Lower leg skin (tissue), 4 donors: ENCODE measurements at places on chromosomes 6 and 20.

- DNase-seq, result no peak
These were observed 19.3 kb upstream of the HBS1L start for GRCh38 chr6:135073756-135074393.

GRCh38 chr6:23414051-23414445 is 712.0 kb upstream of the NRSN1 start:
- DNase-seq, result no peak

DNA sequence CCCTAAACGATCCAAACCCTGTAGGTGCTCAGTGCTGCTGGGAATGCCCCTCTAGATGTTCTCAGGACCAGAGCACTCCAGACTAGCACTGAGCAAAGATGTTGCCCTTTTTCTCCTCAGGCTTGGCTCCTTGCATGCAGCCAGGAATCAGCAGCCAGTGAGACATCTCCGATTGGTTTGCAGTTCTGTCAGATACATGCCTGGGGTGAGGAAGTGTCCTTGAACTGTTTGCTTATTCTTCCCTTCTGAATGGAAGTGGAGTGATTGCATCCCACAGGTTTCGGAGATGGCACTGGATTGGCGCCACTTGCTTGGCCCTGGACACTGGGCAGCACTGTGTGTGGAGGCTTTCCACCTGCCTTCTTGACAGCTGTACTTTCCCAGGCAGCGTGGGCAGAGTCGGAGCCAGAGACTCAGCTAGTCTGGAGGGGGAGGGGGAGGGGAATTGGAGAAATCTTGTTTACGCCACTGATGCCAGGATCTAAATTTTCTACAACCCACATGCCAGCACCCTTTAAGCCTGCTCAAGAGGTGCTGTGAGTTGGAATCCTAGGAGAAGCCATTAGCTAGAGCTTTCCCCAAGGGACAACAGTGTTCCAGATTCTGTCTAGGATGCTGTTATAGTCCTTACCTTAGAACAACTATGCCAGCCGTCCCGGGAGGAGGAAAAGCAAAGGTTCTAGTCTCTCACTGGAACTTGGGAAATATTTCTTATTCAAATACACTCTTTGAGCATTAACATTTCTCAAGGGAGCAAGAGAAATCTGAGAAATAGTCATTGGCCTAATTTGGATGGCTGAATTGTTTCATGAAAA is 49.2 kb upstream of the SASH1 start:
- no peak for DNase-seq

- no peak for DNase-seq
These were observed 52.7 kb upstream of the PTGIS start for GRCh38 chr20:49620364-49621240.

DNA sequence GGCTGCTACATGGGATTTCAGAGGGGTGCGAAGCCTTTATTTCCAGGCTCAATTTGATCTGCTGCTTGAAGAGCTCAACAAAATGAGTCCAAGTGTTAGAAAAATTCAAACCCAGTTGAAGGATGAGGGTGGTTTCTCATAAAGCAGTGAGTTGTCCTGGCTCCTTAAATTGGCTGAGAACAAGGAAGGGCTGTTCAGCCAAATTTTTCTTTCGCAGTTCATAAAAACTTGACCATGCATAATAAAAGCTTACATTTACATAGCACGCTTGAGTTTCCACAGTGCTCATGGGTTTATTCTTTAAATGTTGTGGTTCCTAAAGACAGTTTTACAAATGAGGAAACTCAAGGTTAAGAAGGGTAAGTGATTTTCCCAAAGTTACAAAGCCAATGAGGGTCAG is 174.4 kb upstream of the FOXA2 start:
- no peak for DNase-seq

DNA sequence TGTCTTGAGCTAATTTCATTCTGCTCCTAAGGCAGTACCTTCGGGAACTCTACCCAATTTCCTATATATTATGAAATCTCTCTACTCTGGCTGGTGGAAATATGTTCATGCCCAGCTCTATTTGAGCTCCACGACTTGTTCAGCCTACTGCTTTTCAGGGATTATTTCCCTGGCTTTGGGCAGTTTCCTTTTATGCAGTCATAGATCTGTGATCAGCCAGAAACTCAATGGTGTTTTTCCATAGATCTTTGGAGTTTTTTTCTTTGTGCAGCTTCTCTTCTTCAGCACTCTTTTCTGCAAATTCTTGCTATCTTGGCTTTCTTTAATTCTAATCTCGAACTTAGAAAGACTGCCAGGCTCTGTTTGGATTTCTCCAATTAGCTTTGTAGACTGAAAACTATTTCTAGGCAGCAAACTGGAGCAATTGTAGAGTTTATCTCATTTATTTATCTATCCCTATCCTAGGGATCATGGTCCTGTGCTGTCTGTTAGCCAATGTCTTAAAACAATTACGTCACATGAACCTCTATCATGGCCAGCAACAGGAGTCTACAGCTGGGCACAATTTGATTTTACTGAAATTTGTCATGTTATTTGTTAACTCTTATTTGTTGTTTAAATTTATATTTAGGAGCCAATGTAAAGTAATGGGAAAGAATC is 328.4 kb downstream of the BCKDHB start:
- DNase-seq, result no peak

- no peak for DNase-seq
These were observed 227.8 kb upstream of the MOCS1 start for GRCh38 chr6:40162074-40162473.

DNA sequence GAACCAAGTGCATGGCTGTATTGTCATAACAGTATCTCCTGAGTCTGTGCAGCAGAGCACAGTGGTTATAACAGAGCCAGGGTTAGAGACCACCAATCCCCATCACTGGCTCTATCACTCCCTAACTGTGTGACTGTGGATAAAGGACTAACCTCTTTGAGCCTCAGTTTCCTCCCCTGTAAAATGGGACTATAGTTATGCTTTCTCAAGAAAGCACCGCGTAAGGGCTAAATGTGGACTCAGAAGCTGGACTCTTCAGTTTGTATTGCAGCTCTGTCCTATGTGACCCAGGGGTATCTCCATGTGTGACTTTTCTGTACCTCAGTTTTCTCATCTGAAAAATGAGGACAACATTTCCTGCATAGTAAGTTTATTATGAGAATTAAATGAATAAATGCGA is 59.9 kb downstream of the TRAM2 start:
- no peak for DNase-seq

- DNase-seq, result no peak
These were observed 7.4 kb upstream of the INSM1 start for GRCh38 chr20:20360464-20360863.

- DNase-seq, result peak; percentile 63
These were observed 37.1 kb upstream of the TFAP2A start for GRCh38 chr6:10451828-10452509.

DNA sequence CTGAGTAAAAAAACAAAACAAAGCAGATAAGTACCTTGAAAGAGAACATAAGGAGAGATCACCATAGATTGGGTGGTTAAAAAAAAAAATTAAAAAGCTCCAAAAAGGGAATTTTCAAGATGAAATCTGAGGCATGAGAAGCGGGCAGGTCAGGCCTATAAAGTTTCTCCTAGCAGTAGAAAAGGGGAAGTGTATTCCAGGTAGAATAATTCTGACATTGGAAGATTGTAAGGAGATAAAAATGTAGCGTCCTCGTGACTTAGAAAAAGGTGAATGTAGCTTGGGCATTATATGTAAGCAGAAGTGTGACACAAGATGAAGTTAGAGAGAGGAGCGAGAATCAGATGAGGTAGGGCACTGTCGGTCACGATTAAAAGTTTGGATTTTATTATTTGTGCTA is 9.1 kb upstream of the ADGRB3 start:
- DNase-seq, result no peak

DNA sequence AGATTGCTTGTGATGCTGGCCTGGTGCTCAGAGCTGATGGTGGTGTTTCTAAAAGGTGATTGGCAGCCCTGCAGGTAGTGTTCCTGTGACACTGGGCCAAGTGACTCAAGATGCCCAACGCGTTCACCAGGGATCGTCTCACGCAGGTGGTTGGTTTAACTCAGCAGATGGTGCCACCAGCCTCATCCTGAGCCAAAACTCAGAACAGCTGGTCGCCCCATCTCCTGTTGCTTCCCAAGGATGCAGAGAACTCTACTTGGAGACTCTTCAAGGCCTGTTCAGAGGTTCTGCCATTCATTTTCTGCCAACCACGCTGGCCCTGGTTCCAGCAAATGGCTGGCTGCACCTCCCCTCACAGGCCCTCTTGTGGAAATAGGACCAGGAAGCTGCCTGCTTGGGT is 394.4 kb downstream of the CDH26 start:
- no peak for DNase-seq

DNA sequence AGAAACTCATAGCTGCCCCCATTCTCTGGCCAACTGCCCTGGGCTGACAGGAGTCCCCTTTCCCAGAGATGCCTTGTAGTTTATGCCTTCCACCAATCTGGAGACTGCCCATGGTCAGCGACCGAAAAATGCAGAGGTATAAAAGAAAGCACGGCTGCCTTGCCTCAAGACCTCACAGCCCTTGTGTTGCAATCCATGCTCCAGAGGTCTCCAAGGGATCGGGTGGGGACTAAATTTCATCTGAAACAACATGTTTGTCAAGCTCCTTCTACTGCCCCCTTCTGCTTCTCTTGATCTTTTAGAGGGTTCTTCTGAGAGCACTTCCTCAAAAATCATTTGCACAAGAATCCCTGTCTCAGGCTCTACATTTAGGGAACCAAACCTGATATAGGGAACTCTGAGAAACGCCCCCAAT is 128.8 kb downstream of the PLCB1 start:
- DNase-seq, result no peak

GRCh38 chr20:37968841-37969401 is 64.3 kb downstream of the TTI1 start:
- DNase-seq, result no peak

- DNase-seq, result no peak
These were observed 35.2 kb downstream of the RREB1 start for GRCh38 chr6:7142918-7143475.

GRCh38 chr20:61936701-61937131 is 129.0 kb downstream of the TAF4 start:
- no peak for DNase-seq

DNA sequence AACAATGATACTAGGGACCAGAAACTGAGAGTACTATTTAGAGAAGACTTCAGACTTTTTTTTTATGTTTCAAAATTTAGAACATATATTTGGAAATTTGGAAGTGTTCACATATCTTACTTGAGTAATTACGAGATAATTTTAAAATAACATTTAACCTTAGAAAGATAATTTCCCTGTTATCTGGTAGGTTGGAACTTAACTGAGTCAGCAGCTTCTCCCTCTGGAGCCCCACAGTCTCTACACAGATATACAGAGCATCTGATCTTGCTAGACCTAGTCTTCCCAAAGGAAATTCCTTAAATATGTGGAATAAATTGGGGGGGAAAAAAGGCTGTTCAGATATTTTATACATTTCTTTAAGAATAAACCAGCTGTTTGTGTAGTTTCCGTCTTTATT is 48.6 kb downstream of the TSPYL4 start:
- DNase-seq, result no peak

DNA sequence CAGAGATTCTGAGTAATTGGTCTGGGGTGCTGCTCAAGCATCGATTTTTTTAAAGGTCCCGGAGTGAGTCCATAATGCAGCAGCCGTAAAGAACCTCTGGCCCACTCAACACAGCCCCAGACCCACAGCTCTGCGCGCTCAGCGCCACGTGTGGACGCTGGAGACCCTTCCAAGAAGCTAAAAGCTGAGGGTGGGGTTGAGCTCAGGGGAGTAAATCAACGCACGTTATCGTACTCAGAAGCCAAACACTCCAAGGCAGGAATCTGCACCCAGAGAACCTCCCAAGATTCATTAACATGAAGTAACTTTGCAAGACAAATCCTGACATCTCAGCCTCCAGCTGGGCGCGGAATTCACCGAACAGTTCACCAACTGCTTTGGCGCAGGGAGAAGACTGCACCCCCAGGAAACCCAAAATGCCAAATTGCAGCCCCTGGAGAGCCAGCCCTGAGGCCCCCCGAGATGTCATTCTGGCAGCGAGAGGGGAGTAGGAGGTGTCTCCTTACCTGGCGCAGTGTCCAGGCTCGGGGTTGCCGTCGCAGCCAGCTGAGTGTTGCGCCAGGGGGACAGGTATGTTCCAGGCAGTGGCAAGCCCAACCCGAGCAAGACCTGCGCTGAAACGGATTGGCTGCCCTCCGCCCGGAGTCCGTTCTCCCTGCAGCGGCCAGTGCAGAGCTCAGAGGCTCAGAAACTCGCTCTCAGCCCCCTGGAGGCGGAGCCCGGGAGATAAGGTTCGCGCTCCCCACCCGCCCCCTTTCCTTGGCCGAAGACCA is at the start of gene COL21A1:
Gene COL21A1, minus strand, starts transcription at position 700 of the 773 bp plus-strand sequence. CDS start 64,962 bp downstream, outside the sequence.
- peak; percentile 86 for DNase-seq

- DNase-seq, result no peak
These were observed 111.7 kb downstream of the PREX1 start for GRCh38 chr20:48716086-48716485.

DNA sequence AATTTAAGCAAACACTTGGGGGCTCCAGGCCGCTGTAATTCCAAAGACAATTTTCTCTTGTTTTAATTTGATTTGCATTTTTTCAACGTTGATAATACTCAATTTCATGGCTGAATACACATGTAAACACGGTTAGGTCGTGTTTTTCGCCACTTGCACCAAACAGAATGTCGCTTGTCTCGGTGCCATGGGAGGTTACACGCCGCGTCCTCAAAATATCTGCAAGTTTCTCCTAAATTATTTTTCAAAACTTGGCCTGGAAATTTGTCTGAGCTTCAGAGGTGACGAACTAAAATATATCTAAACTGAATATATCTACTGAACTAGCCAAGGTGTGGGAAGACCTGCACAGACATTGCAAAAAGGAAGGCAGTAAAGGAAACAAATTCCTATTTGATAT is 15.0 kb downstream of the FOXA2 start:
- DNase-seq, result no peak

- DNase-seq, result no peak
These were observed 223.3 kb upstream of the HEY2 start for GRCh38 chr6:125526007-125526720.

DNA sequence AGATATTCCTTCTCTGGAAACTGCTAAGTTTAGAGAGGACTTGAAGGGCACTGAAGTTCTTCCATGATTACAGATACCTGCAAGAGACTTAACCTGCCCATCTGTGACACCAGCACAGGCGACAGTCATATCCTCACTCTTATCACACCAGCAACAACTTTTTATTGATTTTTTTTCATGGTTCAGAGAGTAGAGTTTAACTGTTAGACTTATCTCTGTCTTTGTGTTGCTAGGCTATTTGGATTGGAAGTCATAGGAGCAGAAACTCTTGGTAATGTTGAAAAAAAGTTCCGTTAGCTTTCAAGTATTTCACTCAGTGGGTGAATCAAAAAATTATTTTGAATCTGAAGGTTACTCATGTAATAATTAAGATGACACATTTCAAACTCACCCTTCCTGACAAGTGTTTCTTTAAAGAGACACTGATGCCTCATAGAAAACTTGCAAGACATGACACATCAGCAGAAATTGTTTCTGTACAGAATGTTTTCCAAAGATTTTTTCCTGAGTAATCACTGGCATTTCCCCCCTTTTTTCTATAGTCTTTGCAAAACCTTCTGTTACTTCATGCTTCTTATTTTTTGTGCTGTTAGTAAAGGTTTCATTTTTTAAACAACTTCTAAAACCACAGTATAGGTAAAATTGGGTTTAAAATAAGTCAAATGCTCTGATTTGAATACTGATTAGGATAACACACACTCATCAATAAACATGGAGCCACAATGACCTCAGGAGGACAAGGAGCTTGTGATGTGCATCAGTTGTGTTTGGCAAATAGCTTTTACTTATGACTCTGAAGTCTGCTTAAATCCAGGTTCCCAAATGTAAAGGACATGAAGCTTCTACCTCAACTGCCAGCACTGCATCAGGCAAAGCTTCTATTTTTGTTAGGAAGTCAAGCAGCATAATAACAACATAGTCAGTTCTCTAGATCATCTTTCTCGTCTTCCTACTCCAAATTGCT is 252.9 kb upstream of the MAN1A1 start:
- DNase-seq, result no peak

- no peak for DNase-seq
These were observed 862 bp downstream of the UCKL1 start for GRCh38 chr20:63955281-63955826.
